Stimulated activated CD4-positive, alpha-beta T cell treated with anti-CD3 and anti-CD28 coated beads, Interleukin-12 subunit alpha, Interleukin-12 subunit beta, amount 100 ng/mL, for 48 hours (primary cell): ENCODE measurements at places on chromosomes 12 and 14.

DNA sequence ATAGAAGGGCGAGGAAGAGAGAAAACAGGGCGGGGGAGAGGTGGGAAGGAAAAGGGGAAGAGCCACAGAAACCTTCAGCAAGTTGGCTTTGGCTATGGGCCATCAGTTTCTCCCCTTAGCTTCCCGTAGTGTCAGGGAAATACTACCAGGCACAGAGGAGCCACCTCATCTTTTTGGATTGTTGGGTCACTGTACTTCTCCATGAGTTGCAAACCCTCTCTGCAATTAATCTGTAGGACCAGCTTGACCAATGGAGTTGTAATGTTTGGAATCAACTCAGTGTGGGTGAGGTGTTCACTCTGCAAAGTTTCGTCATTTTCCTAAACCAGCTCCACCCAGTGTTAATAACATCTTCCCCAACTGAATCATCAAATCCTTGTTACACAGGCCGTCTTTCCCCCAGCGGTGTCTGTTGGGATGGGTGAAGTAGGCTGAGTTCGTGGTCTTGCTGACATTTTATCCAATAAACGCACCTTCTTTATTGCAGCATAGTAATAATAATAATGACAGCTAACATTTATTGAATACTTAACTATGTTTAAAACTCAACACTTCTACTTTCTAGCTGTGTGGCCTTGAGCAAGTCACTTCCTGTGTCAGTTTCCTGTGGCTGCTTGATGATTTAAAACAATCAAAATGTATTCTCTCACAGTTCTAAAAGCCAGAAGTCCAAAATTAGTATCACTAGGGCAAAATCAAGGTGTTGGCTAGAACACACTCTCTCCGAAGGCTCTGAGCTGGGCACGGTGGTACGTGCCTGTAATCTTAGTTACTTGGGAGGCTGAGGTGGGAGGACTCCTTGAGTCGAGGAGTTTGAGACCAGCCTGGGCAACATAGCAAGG, 8.1 kb upstream of the GLTP start:
- DNase-seq: no peak

- DNase-seq: no peak
Observed at GRCh38 chr12:101491329-101491728, 16.2 kb downstream of the SPIC start.

DNA sequence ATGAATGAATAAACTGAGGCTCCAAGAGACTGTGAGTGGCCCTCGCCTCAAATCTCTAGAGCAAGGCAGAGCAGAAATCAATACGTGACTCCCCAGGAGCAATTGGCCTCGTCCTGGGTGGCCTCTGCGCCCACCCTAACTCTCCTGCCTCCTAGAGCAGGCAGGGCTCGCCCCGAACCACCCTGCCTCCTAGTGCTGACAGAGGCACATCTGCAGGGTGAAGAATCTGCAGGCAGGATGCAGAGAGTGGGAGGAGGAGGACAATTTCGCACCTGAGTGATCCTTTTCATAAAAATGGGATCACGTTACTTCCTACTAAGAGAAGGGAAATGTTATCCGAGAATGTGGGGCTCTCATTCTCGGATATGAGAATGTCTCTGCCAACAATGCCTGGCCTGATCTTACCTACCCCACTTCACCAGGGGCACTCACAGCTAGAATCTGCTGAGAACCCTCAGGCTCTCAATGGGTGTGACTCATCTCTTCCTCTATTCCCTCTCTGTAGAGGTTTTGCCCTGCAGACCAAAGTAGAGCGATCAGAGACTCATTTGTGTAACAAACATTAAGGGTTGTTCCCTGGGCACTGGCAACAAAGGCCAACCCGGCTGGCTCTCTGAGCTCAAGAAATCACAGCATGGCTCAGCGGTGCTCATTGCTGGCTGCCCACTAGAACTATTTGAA, 61.7 kb upstream of the BCL2L14 start:
- peak; percentile 57 for DNase-seq

GRCh38 chr14:35044939-35045797, 904 bp upstream of the FAM177A1 start:
- DNase-seq: no peak
